ENCODE measurements at places on chromosomes 6 and 20.

DNA sequence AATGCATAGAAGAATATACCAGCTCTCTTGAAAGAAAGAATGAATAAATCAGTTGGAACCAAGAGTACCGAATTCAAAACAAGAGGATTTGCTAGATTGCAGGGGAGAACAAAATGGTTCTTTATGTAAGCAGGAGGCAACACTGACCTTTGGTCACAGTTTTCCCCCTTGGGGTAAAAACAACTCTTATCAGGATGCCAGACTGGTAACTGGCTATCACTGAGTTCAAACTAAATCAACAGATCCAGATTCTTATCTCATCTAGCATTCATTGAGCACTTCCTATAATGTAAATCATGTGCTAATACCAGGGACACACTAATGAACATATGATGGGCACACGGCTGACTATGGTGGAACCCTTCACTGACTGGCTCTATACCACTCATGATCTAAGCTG lies 4.8 kb upstream of the IL17F start:
- DNase-seq = no peak

DNA sequence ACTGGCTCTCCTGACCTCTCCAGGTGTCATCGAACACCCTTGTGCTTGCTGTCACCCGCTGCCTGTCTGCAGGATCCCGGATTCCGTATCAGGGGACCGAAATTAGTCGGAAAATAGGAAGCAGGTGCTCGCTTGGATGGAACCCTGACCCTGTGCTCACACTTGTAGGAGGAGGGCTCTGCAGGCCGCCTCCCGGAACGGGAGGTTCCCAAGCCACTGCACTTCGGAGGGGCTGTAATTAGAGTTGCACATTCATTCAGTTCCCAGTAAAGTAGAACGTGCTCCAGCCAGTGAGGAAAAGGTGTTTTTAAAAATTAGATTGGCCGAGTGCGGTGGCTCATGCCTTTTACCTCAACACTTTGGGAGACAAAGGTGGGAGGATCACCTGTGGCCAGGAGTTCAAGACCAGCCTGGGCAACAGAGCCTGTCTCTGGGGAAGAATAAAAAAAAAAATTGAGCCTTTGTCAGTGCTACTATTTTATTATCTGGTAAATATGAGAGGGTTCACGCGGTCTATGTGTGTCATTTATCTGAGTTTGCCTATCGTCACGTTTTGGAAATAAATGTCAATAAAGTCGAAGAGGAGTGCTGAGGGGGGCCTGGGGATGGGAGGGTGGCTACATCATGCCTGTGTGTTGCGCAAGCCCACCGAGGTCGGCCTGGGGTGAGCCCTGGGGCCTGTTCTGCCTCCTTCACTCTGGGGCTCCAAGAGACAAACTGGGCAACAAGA lies 1.5 kb upstream of the GMEB2 start:
- DNase-seq = peak; percentile 68

GRCh38 chr6:142075516-142076101 lies 57.1 kb upstream of the GJE1 start:
- DNase-seq = no peak

DNA sequence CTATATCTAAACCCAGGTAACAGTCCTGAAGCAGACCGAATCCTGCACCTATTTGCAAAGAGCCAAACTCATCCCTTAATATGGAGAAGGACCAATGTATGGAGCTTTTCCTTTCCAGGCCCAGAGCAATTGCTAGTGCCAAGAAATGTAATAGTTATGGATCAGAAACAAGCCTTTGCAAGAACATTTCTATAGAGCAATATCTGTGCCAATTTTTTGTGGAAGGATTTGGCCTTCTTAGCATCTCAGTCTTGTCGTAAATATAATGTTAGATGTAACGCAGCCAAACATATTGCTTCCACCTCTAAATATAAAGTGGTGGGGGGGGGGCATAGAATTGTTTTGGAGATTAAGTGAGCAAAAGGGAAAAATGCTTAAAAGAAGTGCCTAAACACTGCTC lies 2.7 kb downstream of the KIAA0408 start:
- no peak for DNase-seq

- no peak for DNase-seq
Measured at GRCh38 chr6:44668976-44669934, 281.7 kb downstream of the CDC5L start.

GRCh38 chr6:107545763-107546162 lies 55.8 kb downstream of the SOBP start:
- no peak for DNase-seq

DNA sequence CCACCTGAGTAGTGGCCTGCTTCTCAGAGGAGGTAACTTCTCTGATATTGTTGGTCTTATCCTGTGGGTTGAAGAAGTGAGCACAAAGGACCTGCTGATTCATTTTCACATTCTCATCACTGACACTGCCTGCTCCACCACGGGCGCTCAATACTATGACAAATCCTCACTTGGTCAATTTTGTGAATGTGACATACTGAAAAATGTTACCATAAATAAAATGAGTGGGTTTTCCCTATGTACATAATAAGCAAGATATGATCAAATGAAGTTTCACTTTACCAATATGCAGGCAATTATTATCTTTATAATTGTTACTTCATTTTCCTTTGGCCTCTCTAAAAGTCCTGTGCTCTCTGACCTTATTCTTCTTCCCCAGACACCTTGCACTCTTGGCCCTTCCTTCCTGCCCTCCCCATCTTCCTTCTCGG lies 71.5 kb upstream of the RIPOR2 start:
- DNase-seq = no peak

GRCh38 chr20:12775041-12775440 lies 233.7 kb upstream of the SPTLC3 start:
- DNase-seq = no peak

DNA sequence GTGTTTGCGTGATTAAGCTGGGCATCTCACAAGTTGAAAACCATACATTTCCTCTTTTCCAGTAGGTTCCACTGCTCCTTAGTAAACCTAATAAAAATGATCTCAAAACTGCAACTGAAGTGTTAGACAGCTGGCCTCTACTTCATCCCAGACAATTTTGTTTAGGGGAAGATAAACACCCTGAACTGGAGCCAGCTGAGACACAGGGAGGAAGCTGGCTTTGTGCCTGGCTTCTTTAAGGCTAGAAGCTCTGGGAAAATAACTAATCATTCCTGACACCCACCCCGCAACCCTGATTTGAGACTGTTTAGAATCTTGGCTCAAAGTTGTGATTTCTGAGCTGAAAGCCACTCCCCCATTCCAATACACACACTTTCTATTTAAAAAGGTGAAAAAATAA lies 11.6 kb downstream of the PTPRT start:
- DNase-seq = no peak

DNA sequence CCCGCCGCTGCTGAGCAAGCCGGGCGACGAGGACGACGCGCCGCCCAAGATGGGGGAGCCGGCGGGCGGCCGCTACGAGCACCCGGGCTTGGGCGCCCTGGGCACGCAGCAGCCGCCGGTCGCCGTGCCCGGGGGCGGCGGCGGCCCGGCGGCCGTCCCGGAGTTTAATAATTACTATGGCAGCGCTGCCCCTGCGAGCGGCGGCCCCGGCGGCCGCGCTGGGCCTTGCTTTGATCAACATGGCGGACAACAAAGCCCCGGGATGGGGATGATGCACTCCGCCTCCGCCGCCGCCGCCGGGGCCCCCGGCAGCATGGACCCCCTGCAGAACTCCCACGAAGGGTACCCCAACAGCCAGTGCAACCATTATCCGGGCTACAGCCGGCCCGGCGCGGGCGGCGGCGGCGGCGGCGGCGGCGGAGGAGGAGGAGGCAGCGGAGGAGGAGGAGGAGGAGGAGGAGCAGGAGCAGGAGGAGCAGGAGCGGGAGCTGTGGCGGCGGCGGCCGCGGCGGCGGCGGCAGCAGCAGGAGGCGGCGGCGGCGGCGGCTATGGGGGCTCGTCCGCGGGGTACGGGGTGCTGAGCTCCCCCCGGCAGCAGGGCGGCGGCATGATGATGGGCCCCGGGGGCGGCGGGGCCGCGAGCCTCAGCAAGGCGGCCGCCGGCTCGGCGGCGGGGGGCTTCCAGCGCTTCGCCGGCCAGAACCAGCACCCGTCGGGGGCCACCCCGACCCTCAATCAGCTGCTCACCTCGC lies 1.5 kb downstream of the ARID1B start:
- DNase-seq = no peak

DNA sequence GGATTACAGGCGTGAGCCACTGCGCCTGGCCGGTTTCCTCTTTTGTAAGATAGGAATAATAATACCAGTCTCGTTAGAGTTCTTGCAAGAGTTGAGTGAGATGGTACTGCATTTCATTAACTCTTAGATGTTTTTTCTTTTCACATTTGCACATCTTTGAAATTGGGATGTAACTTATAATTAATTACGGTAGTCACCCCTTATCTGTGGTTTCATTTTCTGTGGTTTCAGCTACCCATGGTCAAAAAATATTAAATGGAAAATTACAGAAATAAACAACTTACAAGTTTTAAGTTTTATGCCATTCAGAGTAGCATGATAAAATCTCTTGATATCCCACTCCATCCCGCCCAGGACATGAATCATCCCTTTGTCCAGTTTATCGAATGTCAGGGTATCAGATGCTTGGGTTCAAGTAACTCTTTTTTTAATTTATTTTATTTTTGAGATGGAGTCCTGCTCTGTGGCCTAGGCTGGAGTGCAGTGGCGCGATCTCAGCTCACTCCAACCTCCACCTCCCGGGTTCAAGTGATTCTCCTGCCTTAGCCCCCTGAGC lies 15.4 kb downstream of the PTK7 start:
- no peak for DNase-seq

DNA sequence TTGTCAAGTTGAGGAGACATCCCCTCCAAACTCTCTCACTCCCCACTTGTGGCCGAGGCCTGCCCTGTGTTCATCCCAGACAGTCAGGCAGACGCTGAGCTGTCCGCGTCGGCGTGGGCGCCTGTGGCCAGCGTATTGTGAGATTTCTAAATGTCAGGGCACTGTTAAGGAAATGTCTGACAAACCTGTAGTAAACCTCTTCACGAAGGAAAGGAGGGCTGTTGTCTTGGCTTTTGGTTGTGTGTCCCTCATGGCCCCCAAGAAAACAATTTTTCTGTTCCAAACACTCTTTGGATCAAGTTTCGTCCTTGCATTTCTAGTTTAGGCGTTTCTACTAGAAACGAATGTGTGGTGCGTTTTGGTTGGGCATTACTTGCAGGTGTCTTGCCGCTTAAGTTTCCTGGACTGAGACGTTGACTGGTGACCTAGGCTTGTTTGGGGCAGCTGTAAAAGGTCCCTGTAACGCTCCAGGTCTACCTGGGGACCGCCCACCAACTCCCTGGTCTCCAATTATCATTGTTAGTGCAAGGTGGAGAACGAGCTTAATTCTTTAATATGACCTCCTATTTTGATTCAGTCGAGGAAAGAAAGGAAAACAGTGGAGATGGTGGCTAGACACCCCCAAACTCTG lies 8.7 kb upstream of the POU3F2 start:
- no peak for DNase-seq

GRCh38 chr6:133854364-133855275 lies 34.3 kb upstream of the TCF21 start:
- DNase-seq = no peak

DNA sequence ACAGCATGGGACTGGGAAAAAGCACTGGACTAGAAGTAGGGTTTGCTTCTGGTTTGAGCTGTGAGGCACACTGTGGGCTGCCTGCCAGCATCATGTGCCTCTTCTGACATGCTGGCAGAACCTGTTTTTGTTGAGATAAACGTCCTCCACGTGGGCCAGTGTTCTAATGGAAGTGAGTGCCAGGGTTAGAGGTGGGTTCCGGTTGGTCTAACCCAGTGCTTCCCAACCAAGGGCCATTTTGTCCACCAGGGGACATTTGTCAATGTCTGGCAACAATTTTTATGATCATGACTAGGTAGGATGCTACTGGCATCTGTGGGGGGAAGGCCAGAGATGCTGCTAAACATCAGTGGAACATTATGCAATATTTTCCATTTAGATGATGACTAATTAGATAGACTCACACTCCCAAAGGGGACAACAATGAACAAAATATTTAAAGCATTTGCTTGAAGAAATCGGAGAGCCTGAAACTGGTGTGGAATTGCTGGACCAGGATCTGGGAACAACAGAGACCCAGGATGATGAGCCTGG lies 7.8 kb upstream of the APMAP start:
- peak; percentile 82 for DNase-seq

GRCh38 chr20:58017231-58017969 lies 211.1 kb downstream of the ANKRD60 start:
- no peak for DNase-seq

DNA sequence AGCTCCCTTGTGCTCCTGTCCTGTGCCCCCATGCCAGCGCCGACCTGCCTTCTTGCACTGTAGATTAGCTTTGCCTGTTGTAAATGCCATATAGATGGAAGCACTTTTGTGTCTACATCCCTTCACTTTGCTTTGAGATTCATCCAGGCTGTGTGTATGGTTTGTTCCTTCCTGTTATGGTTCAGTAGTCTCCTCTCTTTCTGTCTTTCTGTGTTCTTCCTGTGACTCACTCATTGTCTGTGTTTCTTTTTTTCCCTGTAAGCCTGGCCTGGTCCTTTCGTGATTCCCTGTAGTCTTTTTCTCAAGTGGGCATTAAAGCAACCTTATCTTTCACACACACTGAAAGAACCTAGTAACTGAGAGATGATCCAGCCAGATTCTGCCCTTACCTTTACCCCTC lies 66.6 kb downstream of the JARID2 start:
- no peak for DNase-seq

DNA sequence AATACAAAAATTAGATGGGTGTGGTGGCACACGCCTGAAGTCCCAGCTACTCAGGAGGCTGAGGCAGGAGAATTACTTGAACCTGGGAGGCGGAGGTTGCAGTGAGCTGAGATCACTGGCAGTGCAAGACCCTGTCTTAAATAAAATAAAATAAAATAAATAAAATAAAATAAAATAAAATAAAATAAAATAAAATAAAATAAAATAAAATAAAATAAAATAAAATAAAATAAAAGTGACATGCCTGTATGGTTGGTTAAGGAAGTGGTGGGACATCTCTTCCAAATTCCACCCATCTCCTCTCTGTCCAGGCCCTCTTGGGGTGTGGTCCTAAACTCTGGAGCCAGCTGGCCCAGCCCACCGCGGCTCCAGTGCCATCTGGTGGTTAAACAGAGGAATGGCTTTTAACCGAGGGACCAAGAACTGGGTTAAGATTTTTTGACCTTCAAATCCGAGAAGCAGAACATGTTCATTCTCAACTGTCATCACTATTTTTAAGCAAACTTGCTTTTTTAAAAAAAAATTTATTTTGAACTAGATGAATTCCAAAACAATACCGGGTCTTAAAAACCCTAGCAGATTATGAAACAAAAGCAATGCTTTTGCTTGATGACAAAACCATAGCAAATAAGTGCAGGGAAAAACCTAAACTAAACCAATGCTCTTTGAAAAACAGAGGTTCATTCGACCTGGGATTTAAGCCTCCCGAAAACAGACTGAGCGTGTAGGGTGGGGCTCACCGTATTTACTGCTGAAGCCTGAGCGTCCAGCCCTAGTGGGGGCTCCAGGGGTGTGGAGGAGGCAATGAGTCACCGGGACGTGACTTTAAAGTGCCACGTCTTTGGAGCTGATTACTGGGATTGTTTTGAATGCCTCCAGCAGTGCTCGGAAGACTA lies 68.8 kb downstream of the CDC5L start:
- DNase-seq = no peak

DNA sequence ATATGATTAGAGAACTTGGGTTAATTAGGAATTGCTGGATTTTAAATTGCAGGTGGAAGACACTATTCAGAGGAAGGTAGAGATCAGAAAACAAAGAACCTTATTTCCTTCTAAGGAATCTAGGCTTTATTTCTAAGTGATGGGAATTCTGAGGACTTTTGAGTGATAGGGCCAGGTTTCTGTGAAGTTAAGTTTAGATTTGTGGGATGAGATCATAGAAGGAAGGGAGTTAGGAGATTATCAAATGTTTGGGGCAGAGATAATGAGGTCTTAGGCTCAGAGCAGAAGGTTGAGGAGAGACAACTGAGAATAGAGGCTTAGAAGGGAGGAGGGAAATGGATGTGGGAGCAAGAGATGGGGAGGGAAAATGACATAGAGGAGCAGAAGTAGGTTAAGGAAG lies 109.7 kb upstream of the MMS22L start:
- no peak for DNase-seq
